ENCODE measurements at places on chromosomes 12 and 14. TPM values are rescaled to one million over a fixed set of nuclear protein-coding genes. Genes with fewer than 3 reads are reported as not detected.
A peak's percentile ranks its signal among the peaks of the same experiment; 100 is the strongest.

Gene APOF
- total RNA-seq, result not detected

Gene CD27
- 1.2 TPM for total RNA-seq

Gene ASIC1
- 2.9 TPM for total RNA-seq

- H3K4me1 ChIP-seq, result no peaks in the 10 kb centered on the region
- no peaks in the 10 kb centered on the region for H3K36me3 ChIP-seq
- no peak overlapping the region for H3K4me3 ChIP-seq
- no peak for DNase-seq
- no peaks in the 10 kb centered on the region for H3K27me3 ChIP-seq
Measured at GRCh38 chr12:67918441-67918840, 70.8 kb upstream of the IFNG-AS1 start.

DNA sequence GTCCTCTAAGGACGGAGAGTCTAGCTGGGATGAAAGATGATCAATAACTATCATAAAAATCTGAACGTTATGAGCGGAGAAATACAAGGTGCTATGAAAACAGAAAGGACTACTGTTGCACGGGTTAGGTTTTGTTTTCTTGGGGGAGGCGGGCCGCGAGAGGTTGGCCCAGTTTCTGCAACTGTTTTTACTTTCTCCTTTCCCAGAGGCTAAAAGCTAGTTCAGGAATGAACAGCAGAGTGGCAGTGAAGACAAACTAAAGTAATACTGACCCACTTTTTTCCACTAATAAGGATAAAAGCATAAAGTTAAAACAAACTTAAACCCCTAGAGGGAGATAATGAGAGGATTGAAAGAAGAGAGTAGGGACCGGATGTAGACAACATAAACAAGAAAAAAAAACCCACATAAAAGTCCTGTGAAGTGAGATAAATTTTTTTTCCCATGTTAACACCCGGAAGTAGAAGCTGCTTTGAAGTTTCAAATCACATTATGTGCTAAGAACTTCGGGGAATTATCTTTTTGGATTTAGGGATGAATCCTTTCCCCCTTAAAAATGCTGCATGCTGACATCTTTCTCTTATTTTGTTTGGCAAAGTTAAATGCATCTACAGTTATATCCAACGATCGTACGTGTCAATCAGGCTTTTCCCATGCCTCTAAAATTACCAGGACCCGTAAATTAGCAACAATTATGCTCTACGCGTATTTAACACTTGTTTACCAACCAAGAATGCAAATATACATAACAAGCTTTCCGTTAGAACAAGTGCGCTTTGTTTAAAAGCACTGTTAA is 1.0 kb upstream of the CDK17 start:
- no peak for DNase-seq
- H3K4me1 ChIP-seq, result peaks cover 25% of the 10 kb centered on the region
- H3K27ac ChIP-seq, result peak overlapping the region; percentile 99
- H3K4me3 ChIP-seq, result peak overlapping the region; percentile 88
- no peaks in the 10 kb centered on the region for H3K27me3 ChIP-seq

GRCh38 chr12:49671031-49671765 is 36.0 kb downstream of the FMNL3 start:
- H3K36me3 ChIP-seq, result no peaks in the 10 kb centered on the region
- peak overlapping the region; percentile 83 for H3K27ac ChIP-seq
- H3K27me3 ChIP-seq, result no peaks in the 10 kb centered on the region
- no peak overlapping the region for H3K4me3 ChIP-seq
- no peak for DNase-seq

DNA sequence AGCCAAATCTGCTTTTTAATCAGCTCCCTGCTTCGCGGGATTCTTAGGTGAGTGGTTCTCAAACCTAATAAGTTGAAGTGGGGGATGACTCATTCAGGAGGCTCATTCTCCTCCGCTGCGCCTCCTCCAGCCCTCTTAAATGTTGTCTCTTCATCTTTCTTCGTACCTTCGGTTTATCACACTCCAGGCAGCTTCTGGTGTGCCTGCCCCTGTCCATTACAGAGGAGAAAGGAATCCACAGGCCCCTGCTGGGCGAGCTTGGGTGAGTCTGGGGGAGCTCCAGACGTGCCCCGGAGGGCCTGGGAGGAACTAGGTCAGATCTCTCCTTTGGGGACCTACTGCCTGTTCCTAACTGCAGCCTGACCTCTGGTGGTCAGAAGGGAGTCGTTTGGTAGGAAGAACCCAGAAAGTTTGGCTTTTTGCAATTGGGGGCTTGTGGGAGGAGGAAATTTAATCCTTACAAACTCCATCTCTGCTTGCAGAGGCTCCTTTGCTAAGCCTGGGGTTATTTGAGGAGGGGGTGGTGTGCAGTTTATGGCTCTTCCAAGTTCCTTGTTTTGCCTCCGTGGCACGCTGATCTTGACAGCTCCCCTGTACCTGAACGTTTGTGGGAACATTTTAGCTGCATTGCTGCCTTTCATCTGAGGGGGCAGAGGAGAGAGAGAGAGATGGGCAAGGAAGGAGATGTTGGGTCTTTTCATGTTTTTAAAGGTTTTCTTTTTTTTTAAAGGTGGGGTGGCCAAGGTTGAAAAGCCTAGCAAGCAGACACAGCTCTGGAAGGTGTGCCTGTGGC is 84.1 kb upstream of the GNG2 start:
- no peak overlapping the region for H3K4me3 ChIP-seq
- H3K36me3 ChIP-seq, result no peaks in the 10 kb centered on the region
- H3K4me1 ChIP-seq, result peaks cover 6% of the 10 kb centered on the region
- no peak overlapping the region for H3K27ac ChIP-seq

GRCh38 chr12:131283191-131283861 is 329.6 kb downstream of the ADGRD1 start:
- no peak for DNase-seq
- no peak overlapping the region for H3K4me3 ChIP-seq
- H3K4me1 ChIP-seq, result no peaks in the 10 kb centered on the region
- no peaks in the 10 kb centered on the region for H3K36me3 ChIP-seq
- no peaks in the 10 kb centered on the region for H3K27me3 ChIP-seq

DNA sequence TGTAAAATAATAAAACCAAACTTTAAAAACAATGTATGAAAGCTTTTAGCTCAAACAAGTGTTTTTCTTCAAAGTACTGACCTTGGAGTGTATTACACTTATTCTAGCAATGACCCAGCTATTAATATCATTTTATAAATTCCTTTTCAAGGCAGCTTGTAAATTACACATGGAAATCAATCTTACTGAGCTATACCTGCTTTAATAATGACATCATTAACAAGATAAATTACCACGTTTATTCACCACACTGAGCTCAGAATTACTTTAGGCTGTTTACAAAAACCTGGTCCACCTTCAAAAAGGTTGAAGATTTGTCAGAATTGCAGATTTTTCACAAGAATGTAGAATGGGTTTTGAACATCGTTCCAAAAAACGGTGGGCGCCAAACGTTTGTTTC is 91.7 kb upstream of the RFLNA start:
- H3K36me3 ChIP-seq, result no peaks in the 10 kb centered on the region
- H3K27me3 ChIP-seq, result no peaks in the 10 kb centered on the region
- DNase-seq, result no peak
- H3K4me1 ChIP-seq, result no peaks in the 10 kb centered on the region

DNA sequence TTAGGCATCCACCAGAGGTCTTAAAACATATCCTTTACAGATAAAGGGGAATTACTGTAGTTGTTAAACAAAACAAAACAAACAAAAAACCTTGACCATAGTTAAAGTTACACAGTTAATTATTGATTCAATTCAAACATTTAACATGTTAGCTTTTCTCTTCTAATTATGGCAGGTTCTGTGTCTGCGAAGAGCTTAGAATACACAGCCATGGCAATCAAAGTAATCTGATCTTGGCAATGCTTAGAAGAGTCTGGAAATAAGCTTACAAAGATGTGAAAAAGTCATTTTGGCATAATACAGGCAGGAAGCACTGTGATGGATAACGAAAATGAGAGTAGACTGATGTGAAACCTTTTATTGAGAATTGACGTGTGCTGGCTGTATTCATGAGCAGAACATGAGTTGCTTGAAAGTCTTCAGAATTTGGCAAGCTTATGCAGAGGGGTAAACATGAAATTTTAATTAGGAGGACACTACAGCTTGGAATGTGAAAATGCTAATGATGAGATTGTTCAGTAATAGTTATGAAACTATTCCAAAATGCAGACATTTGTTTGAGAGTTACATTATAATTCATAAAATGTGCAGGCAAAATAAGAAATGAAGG is 629.6 kb downstream of the FSCB start:
- no peak overlapping the region for H3K4me3 ChIP-seq
- H3K27me3 ChIP-seq, result no peaks in the 10 kb centered on the region
- no peaks in the 10 kb centered on the region for H3K4me1 ChIP-seq
- no peak overlapping the region for H3K27ac ChIP-seq
- no peaks in the 10 kb centered on the region for H3K36me3 ChIP-seq
- DNase-seq, result no peak

DNA sequence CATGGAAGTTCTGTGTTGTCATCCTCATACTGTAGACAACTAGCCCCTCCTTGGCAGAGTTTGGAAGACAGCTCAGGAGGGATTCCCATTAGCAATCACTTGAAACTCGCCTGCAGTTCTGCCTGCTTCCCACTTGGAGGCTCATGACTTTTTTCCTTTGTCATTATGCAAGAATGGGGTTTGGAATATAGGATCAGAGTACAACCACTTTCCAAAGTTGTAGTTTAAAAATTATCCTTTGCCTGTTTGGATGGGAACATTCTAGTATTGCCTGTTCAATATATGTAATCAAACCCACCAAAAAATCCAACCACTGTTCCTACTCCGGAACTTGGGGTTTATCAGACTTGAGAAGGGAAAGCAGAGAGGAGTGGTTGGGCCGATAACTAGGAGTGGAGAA is 2.1 kb upstream of the GPD1 start:
- H3K27me3 ChIP-seq, result no peaks in the 10 kb centered on the region
- peaks cover 23% of the 10 kb centered on the region for H3K36me3 ChIP-seq
- H3K27ac ChIP-seq, result no peak overlapping the region
- H3K4me3 ChIP-seq, result no peak overlapping the region
- peaks cover 19% of the 10 kb centered on the region for H3K4me1 ChIP-seq

- DNase-seq, result no peak
- H3K36me3 ChIP-seq, result no peaks in the 10 kb centered on the region
- H3K27me3 ChIP-seq, result no peaks in the 10 kb centered on the region
- H3K4me1 ChIP-seq, result no peaks in the 10 kb centered on the region
- H3K4me3 ChIP-seq, result no peak overlapping the region
Measured at GRCh38 chr12:59067083-59067482, 146.8 kb upstream of the LRIG3 start.

GRCh38 chr12:21764065-21764464 is 10.4 kb downstream of the KCNJ8 start:
- H3K27ac ChIP-seq, result no peak overlapping the region
- no peaks in the 10 kb centered on the region for H3K27me3 ChIP-seq
- no peaks in the 10 kb centered on the region for H3K4me1 ChIP-seq
- H3K36me3 ChIP-seq, result no peaks in the 10 kb centered on the region

GRCh38 chr14:59997966-59998365 is 78.0 kb downstream of the LRRC9 start:
- H3K36me3 ChIP-seq, result no peaks in the 10 kb centered on the region
- no peak for DNase-seq
- no peaks in the 10 kb centered on the region for H3K4me1 ChIP-seq

GRCh38 chr12:40738856-40739255 is 46.6 kb downstream of the CNTN1 start:
- DNase-seq, result no peak
- H3K4me1 ChIP-seq, result no peaks in the 10 kb centered on the region
- H3K27me3 ChIP-seq, result no peaks in the 10 kb centered on the region
- no peak overlapping the region for H3K4me3 ChIP-seq
- H3K36me3 ChIP-seq, result no peaks in the 10 kb centered on the region

DNA sequence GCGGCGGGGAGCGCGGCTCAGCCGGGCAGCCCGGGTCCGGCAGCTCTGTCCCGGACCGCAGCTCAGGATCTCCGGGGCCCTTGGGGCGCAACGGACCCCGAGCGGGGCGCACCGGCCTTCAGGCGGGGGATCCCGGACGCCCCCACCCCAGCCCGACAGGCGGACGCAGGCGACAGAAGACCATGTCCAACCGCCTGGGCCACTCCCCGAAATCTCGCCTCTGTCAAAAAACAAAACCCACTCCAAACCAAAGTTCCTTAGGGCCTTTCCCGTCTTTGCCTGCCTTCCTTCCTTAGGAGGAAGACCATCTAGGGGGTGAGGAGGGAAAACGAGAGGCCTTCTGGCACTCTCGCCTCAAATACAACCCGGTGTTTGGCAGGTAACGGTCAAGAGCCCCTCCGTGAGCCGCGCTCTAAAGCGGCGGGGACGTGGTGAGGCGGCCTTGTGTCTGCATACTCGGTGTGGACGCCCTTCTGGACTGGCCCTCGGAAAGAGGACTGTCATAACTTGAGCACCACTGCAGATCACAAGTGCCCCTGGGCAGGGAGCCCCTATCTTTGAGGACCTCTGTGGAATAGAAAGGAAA is 604 bp downstream of the HCFC2 start:
- peaks cover 29% of the 10 kb centered on the region for H3K4me1 ChIP-seq
- no peaks in the 10 kb centered on the region for H3K36me3 ChIP-seq
- H3K27me3 ChIP-seq, result no peaks in the 10 kb centered on the region
- peak overlapping the region; percentile 95 for H3K27ac ChIP-seq
- DNase-seq, result no peak
- peak overlapping the region; percentile 78 for H3K4me3 ChIP-seq

DNA sequence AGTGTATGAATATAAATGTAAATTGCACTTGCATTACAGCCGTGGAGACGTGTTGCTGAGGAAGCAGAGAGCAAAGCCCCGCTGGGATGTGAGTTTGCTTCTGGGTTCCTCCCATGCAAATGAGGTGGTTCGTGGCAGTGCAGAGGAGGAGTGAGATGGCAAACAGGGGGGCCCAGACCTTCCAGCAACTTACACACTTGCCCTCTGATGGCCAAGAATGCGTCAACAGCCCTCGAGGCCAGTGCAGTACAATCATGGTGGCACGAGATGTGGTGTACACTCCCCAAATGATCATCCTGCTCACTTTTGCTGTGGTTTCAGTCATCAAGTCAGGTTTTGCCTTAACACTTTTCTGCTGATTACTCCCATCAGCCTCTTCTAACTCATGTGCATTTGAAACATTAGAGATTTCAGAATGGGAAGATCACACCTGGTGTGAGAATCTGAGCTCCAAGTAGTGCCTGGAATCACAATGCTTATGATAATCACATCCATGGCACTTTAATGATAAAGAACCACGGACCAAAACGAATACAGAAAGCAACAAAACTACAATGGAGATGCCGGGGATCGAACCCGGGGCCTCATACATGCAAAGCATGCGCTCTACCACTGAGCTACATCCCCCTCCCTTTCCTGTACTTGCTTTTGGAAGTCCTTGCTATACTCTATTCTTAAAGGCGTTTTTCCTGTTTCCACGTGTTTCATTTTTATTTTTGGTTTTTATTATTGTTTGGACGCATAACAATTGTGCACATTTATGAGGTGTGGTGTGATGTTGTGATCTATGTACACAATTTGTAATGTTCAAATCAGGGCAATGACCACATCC is 7.0 kb upstream of the UBC start:
- H3K4me1 ChIP-seq, result peaks cover 54% of the 10 kb centered on the region
- H3K27ac ChIP-seq, result peak overlapping the region; percentile 100
- DNase-seq, result no peak
- peak overlapping the region; percentile 27 for H3K4me3 ChIP-seq
- no peaks in the 10 kb centered on the region for H3K36me3 ChIP-seq

GRCh38 chr12:2693244-2693860 is 101.4 kb upstream of the FKBP4 start:
- no peak overlapping the region for H3K4me3 ChIP-seq
- no peak overlapping the region for H3K27ac ChIP-seq
- no peak for DNase-seq

All from vagina (tissue), 2 donors.